Esophagus squamous epithelium (tissue), 5 donors: ENCODE measurements at places on chromosomes 2 and 18. TPM values are rescaled to one million over a fixed set of nuclear protein-coding genes. Genes with fewer than 3 reads are reported as not detected.

The VSNL1 gene
- 88.3 TPM for total RNA-seq

The ICOS gene
- 0.76 TPM for total RNA-seq

The PTPRN gene
- total RNA-seq, result not detected

The SIGLEC15 gene
- total RNA-seq, result not detected

The GALNT13 gene
- 0.38 TPM for total RNA-seq

The ANO7 gene
- not detected for total RNA-seq

The COPS9 gene
- 221 TPM for total RNA-seq

The IL1A gene
- total RNA-seq, result 37.4 TPM

The SLC9A4 gene
- total RNA-seq, result 0.76 TPM

The CPLX4 gene
- total RNA-seq, result 0.31 TPM

The COLEC12 gene
- total RNA-seq, result 12.2 TPM

The DYTN gene
- not detected for total RNA-seq

The SLC30A3 gene
- 0.19 TPM for total RNA-seq

The AQP12A gene
- total RNA-seq, result not detected

The RUFY4 gene
- not detected for total RNA-seq

The CACNB4 gene
- 6.1 TPM for total RNA-seq

The UGT1A10 gene
- total RNA-seq, result 12.4 TPM

The PHLPP1 gene
- total RNA-seq, result 10.1 TPM

The PRSS56 gene
- not detected for total RNA-seq

The L3MBTL4 gene
- 4.9 TPM for total RNA-seq

The CYP27A1 gene
- 9.3 TPM for total RNA-seq

The CHRND gene
- total RNA-seq, result not detected

The COL5A2 gene
- total RNA-seq, result 11.0 TPM

The SRD5A2 gene
- 0.19 TPM for total RNA-seq

The ZC3H8 gene
- total RNA-seq, result 60.1 TPM

The SAG gene
- not detected for total RNA-seq

The EFR3B gene
- total RNA-seq, result 0.34 TPM

The CLEC4F gene
- total RNA-seq, result not detected

The GALNT14 gene
- 18.6 TPM for total RNA-seq

The SEMA4C gene
- total RNA-seq, result 7.4 TPM
